ENCODE measurements at places on chromosomes 16 and 17.

DNA sequence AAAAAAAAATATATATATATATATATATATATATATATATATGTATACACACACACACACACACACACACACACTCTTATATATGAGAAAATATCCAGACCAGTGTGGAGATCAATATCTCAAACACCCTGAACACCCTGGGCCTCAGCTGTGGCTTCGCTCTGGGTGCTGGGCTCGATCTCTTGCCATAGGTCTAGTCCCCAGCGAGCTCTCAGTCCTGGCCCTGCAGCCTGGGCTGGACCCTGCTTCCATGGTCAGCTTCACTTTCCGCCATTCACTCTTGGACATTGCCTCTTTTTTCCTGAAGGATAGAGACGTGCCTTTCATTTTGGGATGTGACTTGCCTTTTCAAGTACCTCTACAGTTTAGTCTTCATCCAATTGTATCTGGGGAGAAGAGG lies 341.7 kb downstream of the CPPED1 start:
- no peak overlapping the region for H3K4me3 ChIP-seq
- no peaks in the 10 kb centered on the region for H3K36me3 ChIP-seq
- no peaks in the 10 kb centered on the region for H3K4me1 ChIP-seq
- no peaks in the 10 kb centered on the region for H3K27me3 ChIP-seq

DNA sequence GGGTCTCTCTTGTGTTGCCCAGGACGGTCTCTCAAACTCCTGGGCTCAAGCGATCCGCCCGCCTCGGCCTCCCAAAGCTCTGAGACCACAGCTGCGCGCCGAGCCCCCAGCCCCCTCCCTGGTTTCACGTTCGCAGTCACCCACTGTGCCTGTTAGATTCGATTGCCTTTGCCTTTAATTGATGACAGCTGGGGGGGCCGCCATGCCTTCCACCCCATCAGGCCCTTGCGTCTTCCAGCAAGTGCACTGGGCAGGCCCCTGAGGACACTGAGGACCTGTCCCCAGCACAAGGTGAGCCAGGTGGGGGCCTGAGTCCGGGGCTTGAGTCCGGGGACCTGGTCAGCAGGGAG lies 3.3 kb downstream of the IGFALS start:
- H3K36me3 ChIP-seq = no peaks in the 10 kb centered on the region
- H3K4me1 ChIP-seq = no peaks in the 10 kb centered on the region
- H3K27me3 ChIP-seq = no peaks in the 10 kb centered on the region

DNA sequence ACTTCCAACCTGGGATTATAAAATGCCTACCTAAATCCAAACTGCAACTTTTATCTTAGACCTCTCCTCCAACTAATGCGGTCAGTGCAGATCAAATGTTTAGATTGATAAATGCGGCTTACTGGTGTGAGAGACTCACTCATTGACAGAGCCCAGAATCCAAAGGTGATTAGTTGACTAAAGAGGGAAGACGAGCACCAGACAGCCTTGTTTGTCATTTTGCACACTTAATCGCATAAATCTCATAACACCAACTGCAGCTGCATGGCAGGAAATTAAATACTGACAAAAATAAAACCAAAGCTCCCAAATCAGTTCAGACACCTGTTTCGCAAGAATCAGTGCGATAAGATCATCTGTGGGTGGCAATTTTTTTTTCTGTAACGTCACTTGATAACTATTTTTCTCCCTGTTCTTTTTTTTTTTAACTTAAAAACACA lies 35.9 kb downstream of the NACA2 start:
- H3K27me3 ChIP-seq = no peaks in the 10 kb centered on the region
- no peaks in the 10 kb centered on the region for H3K36me3 ChIP-seq
- no peaks in the 10 kb centered on the region for H3K4me1 ChIP-seq
- no peak for DNase-seq
- no peak overlapping the region for H3K4me3 ChIP-seq

GRCh38 chr16:35636480-35637230 lies 2177.2 kb downstream of the TP53TG3F start:
- no peaks in the 10 kb centered on the region for H3K36me3 ChIP-seq
- H3K4me3 ChIP-seq = no peak overlapping the region
- no peaks in the 10 kb centered on the region for H3K4me1 ChIP-seq
- DNase-seq = no peak
- H3K27ac ChIP-seq = no peak overlapping the region

- no peak overlapping the region for H3K27ac ChIP-seq
- H3K4me3 ChIP-seq = no peak overlapping the region
- H3K4me1 ChIP-seq = no peaks in the 10 kb centered on the region
- H3K36me3 ChIP-seq = no peaks in the 10 kb centered on the region
- DNase-seq = no peak
- peaks cover 17% of the 10 kb centered on the region for H3K27me3 ChIP-seq
Observed at GRCh38 chr17:48749621-48750553, 21.3 kb upstream of the HOXB13 start.

DNA sequence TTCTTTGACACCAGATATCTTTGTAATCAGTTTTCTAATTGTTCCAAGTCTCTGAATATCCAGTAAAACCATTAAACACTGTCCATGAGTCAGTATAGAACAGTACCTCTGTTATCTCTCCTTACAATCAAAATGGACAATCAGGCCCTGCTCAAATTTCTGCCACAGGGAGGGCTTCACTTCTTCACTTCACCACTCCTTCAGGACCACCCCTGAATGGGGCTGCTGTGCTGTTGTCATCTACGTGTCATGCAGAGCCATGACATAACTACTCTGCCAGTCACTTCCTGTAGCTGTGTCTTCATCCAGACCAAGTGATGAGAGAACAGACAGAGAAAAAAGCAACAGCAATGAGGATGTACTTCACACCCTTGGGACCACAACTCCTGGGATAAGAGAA lies 116.9 kb downstream of the TANC2 start:
- no peaks in the 10 kb centered on the region for H3K4me1 ChIP-seq
- H3K4me3 ChIP-seq = no peak overlapping the region
- DNase-seq = no peak
- no peak overlapping the region for H3K27ac ChIP-seq
- H3K36me3 ChIP-seq = no peaks in the 10 kb centered on the region

DNA sequence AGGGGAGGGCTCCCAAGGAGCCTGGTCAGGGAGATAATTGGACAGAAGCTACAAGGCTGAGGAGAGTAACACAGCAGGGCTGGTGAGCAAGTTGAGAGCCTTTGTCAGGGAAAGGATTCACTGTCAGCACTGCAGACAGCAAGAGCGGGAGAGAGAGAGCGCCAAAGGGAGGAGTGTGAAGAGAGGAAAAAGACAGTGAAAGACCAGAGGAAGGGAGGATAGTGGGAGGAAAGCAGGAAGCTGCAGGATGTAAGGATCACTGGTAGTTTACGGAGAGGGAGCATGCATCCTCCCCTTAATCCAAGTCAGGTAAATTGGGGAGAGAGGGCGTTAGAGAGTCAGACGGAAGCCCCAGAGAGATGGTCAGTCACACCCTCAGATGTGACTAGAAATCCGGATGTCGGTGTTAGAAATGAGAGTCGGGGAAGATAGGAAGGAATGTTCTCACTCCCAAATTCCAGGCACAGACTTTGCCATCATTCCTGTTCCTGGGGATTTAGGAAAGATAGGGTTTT lies 13.8 kb upstream of the SPOP start:
- H3K27me3 ChIP-seq = peaks cover 16% of the 10 kb centered on the region
- peak overlapping the region; percentile 87 for H3K27ac ChIP-seq
- H3K36me3 ChIP-seq = no peaks in the 10 kb centered on the region
- peaks cover 9% of the 10 kb centered on the region for H3K4me1 ChIP-seq
- no peak overlapping the region for H3K4me3 ChIP-seq

GRCh38 chr16:85240982-85241924 lies 129.0 kb upstream of the CIBAR2 start:
- no peaks in the 10 kb centered on the region for H3K27me3 ChIP-seq
- H3K4me3 ChIP-seq = no peak overlapping the region

GRCh38 chr16:50310308-50311133 lies 44.2 kb downstream of the ADCY7 start:
- H3K36me3 ChIP-seq = no peaks in the 10 kb centered on the region
- no peak for DNase-seq
- H3K27ac ChIP-seq = no peak overlapping the region
- H3K27me3 ChIP-seq = no peaks in the 10 kb centered on the region

- H3K27me3 ChIP-seq = peaks cover 2% of the 10 kb centered on the region
- peaks cover 6% of the 10 kb centered on the region for H3K4me1 ChIP-seq
- no peak overlapping the region for H3K27ac ChIP-seq
Observed at GRCh38 chr16:55663765-55664677, 8.2 kb downstream of the SLC6A2 start.

DNA sequence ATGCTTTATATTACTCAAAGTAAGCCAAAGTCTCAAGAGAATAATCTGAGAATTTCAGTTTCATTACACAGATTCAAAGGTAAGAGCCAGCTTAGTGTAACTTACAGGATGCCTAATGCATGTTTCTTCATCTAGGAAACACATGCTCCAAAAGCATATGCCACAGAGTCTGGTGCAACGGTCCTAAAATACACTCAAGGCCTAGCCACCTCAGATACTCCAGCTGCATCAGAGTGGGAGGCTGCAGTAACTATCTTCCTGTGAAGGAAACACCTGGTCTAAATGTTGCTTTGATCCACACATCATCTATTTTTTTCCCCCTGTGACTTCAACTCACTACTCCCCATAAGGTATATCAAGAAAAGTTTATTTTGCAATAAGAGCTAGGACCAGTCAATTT lies 51.6 kb upstream of the CORO6 start:
- peaks cover 6% of the 10 kb centered on the region for H3K4me1 ChIP-seq
- no peak overlapping the region for H3K4me3 ChIP-seq
- no peaks in the 10 kb centered on the region for H3K27me3 ChIP-seq
- no peaks in the 10 kb centered on the region for H3K36me3 ChIP-seq
- DNase-seq = no peak

- no peaks in the 10 kb centered on the region for H3K4me1 ChIP-seq
- no peak overlapping the region for H3K27ac ChIP-seq
- DNase-seq = no peak
Observed at GRCh38 chr17:51180486-51180885, 14.3 kb downstream of the NME2 start.

- H3K36me3 ChIP-seq = no peaks in the 10 kb centered on the region
- H3K4me3 ChIP-seq = no peak overlapping the region
- no peak overlapping the region for H3K27ac ChIP-seq
Observed at GRCh38 chr16:57618296-57619132, 9.9 kb upstream of the ADGRG1 start.

DNA sequence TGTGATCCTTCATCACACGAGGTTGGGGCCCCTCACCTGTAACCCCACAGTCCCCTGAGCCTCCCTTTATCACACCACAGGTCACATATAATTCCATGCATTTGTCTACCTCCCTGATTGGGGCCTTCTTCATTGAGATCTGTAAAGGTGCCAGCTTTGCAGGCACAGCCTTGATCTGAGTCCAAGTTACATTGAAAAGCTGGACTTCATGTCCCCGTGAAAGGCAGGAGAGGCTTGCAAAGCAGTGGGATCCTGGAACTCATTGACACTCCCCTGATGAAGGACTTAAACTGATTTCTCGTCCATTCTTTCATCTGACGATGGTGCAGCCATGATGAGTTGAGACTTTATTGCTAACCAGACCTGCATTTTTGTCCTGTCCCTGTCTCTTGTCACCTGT lies 3.8 kb upstream of the SYT17 start:
- no peak for DNase-seq
- no peaks in the 10 kb centered on the region for H3K36me3 ChIP-seq
- H3K4me1 ChIP-seq = peaks cover 8% of the 10 kb centered on the region
- no peaks in the 10 kb centered on the region for H3K27me3 ChIP-seq

- H3K36me3 ChIP-seq = no peaks in the 10 kb centered on the region
- no peaks in the 10 kb centered on the region for H3K27me3 ChIP-seq
- H3K27ac ChIP-seq = no peak overlapping the region
- peaks cover 3% of the 10 kb centered on the region for H3K4me1 ChIP-seq
- H3K4me3 ChIP-seq = no peak overlapping the region
- DNase-seq = no peak
Observed at GRCh38 chr17:43597624-43598356, 51.6 kb upstream of the ETV4 start.

DNA sequence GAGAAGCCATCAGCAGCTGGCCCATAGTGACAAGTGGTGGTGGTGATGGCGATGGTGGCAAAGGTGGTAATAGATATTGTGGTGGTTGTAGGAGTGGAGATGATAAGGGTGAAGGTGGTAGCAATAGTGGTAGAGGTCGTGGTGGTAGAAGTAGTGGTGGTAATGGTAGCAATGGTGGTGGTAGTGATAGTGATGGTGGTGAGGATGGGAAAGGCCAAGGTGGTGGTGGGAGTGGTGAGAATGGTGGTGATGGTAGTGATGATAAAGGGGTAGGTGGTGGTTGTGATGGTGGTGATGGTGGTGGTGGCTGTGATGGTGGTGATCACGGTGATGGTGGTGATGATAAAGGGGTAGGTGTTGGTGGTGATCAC lies 13.1 kb downstream of the CDH5 start:
- H3K27me3 ChIP-seq = no peaks in the 10 kb centered on the region
- no peak overlapping the region for H3K27ac ChIP-seq
- no peak overlapping the region for H3K4me3 ChIP-seq
- H3K36me3 ChIP-seq = no peaks in the 10 kb centered on the region

GRCh38 chr16:56303066-56303715 lies 111.9 kb downstream of the GNAO1 start:
- H3K4me3 ChIP-seq = no peak overlapping the region
- H3K36me3 ChIP-seq = no peaks in the 10 kb centered on the region
- H3K27ac ChIP-seq = no peak overlapping the region
- no peaks in the 10 kb centered on the region for H3K27me3 ChIP-seq
- H3K4me1 ChIP-seq = no peaks in the 10 kb centered on the region

DNA sequence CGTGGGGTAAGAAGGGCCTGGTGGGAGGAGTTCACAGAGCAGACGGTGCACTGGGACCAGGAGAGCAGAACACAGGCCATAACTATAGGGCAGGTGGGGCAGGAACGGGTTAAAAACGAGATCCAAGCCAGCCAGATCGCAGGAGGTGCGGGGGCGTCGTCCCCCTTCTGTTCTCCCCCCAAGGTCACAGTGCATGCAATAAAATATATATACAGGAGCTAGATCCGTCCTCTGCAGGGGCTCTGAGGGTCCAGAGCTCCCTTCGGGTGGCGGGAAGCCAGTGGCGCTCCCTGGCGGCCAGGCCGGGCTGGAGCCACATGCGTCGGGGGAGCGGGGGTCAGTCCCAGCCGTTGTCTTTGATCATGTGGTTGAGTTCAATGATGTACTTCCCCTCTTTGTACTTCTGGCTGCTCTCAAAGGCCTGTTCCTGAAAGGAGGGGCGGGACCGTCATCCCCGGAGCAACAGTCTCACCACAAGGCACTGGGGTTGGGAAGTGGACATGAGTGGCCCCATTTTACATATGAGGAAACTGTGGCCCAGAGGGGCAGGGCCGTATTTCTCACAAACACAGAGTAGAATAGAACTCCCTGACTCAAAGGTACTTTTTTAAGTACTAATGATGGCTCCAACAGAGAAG lies 768 bp upstream of the TBX6 start:
- H3K4me1 ChIP-seq = peaks cover 36% of the 10 kb centered on the region
- no peaks in the 10 kb centered on the region for H3K27me3 ChIP-seq
- H3K27ac ChIP-seq = peak overlapping the region; percentile 90
- H3K4me3 ChIP-seq = peak overlapping the region; percentile 20
- peak; percentile 84 for DNase-seq

DNA sequence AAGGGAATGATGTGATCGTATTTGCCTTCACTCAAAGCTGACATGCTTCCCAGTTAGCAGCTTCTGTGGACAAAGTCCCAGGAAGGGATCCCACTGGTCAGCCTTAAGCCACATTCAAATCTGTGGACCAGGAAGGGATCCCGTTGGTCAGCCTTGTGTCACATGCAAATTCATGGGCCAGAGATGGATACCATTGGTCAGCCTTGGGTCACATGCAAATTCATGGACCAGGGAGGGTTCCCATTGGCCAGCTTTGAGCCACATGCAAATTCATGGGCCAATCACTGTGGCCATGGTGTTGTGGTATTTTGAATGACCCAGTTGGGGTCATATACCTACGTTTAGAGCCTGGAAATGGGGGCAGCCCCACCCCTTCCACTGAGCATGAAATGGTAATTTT lies 201.6 kb downstream of the HS3ST4 start:
- no peaks in the 10 kb centered on the region for H3K36me3 ChIP-seq
- no peak overlapping the region for H3K27ac ChIP-seq
- H3K4me1 ChIP-seq = no peaks in the 10 kb centered on the region
- H3K4me3 ChIP-seq = no peak overlapping the region
